Pancreas (tissue), 10 donors: ENCODE measurements at places on chromosomes 12 and 14.

GRCh38 chr12:71071536-71072097 lies 86.2 kb downstream of the TSPAN8 start:
- no peak overlapping the region for H3K4me3 ChIP-seq
- H3K27ac ChIP-seq = no peak overlapping the region
- H3K4me1 ChIP-seq = no peaks in the 10 kb centered on the region

DNA sequence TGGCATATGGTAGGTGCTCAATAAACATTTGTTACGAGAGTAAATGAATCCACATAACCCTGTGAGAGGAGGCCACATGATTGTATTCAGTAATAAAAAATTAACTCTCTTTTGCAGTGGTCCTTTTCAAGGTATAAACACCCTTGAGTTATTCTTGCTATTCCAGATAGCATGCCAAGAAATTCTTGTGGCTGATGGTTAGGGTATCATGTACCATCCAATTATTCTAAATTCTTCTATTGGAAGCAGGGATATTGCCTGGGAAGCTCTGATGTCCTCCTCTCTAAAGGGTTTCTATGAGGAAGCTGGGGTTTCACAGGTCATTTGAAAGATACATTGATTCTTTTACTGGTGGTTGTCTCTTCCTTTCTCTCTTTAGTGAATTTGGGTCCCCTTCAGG lies 10.1 kb downstream of the AKAP6 start:
- H3K36me3 ChIP-seq = no peaks in the 10 kb centered on the region
- H3K4me3 ChIP-seq = no peak overlapping the region
- no peaks in the 10 kb centered on the region for H3K27me3 ChIP-seq

DNA sequence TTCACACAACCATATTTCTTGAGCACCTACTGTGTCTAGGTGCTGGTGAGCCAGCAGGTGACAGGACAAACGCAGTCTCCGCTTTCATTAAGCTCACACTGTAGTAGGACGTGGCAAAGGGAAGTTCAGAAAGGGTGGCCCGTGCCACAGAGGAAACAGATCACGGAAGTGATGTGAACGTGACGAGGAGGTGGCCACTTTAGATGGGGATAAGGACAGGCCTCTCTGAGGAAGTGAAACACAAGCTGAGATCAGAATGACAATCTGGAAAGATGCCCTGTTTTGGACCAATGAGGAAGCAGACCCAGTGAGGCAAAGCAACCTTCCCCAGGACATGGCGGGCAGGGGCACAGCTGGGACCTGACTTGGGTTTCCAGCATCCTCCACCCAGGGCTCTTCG lies 127.4 kb upstream of the PRMT8 start:
- H3K27me3 ChIP-seq = no peaks in the 10 kb centered on the region
- no peak overlapping the region for H3K27ac ChIP-seq
- no peak for DNase-seq
- H3K4me1 ChIP-seq = peaks cover 5% of the 10 kb centered on the region

DNA sequence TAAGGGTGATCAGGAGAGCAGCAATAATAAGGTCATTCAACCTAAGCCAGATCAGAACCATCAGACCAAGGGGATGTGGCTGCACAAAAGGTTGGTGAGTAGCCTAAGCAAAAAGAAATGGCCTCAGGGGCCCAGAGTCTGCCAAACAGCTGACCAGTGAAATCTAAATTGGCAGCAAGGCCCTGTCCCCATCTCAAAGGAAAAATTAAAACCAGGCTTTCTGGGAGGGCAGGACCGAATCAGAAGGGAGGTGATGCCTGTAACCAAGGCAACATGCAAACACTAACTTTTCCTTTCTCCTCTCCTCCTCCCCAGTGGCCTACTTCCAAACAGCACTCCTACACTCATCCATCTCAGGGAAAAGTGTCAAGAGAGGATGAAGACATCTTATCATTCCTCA lies 256.4 kb downstream of the NUAK1 start:
- H3K36me3 ChIP-seq = no peaks in the 10 kb centered on the region
- no peaks in the 10 kb centered on the region for H3K4me1 ChIP-seq
- DNase-seq = no peak
- no peak overlapping the region for H3K27ac ChIP-seq
- H3K27me3 ChIP-seq = no peaks in the 10 kb centered on the region

DNA sequence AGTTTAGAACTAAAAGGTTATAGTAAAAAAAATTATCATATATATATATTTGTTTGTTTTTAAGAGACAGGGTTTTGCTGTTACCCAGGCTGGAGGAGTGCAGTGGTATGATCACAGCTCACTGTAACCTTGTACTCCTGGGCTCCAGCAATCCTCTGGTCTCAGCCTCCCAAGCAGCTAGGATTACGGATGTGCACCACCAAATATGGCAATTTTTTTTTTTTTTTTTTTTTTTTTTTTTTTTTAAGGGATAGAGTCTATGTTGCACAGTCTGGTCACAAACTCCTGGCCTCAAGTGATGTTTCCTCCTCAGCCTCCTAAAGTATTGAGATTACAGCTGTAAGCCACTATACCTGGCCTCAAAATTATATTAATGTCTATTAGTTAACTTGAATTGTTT lies 48.7 kb downstream of the PAPLN start:
- H3K4me1 ChIP-seq = no peaks in the 10 kb centered on the region
- no peaks in the 10 kb centered on the region for H3K36me3 ChIP-seq
- no peak overlapping the region for H3K4me3 ChIP-seq
- H3K27me3 ChIP-seq = no peaks in the 10 kb centered on the region

GRCh38 chr14:56172571-56172971 lies 54.4 kb downstream of the PELI2 start:
- H3K4me1 ChIP-seq = peaks cover 37% of the 10 kb centered on the region
- no peak for DNase-seq
- no peaks in the 10 kb centered on the region for H3K27me3 ChIP-seq
- H3K27ac ChIP-seq = peak overlapping the region; percentile 40
- no peak overlapping the region for H3K4me3 ChIP-seq
